ENCODE measurements at places on chromosomes 4 and X.

DNA sequence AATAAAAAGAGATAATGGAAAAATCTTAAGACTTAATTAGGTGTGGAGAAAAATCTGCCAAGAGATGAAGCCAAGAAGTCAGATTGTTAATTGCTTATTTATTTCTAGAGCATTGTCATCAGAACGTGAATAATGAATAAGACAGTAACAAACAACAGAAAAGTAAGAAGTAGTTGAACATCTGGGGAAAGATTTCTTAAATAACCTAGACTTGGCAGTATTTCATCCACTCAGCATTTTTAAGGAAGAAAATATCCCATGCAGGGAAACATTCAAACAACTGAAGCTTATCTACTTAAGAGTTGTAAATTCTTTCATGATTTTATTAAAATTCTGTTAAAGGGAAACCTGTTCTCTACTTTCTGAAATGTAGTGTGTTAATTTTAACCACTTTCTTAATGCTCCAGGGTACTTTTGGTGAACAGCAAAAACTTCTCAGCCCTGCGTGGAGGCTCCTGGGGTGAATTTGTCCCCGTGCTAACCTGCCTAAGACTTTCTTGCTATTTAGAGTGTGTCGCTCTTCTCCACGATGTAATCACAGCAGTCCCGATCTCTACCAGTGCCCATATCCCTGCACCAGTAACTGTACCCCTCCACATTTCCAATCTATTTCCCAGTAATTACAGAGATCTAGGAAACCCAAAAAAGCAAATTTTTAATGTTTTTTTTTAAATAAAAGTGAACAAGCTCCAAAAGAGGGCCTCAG, 124.6 kb downstream of the CORIN start:
- no peak for DNase-seq

- DNase-seq, result no peak
These were observed 219.1 kb upstream of the AMOT start for GRCh38 chrX:113059714-113060113.

- no peak for DNase-seq
These were observed 158.1 kb downstream of the DTHD1 start for GRCh38 chr4:36439556-36439955.

GRCh38 chrX:6718766-6719165, 183.8 kb upstream of the VCX3A start:
- no peak for DNase-seq

DNA sequence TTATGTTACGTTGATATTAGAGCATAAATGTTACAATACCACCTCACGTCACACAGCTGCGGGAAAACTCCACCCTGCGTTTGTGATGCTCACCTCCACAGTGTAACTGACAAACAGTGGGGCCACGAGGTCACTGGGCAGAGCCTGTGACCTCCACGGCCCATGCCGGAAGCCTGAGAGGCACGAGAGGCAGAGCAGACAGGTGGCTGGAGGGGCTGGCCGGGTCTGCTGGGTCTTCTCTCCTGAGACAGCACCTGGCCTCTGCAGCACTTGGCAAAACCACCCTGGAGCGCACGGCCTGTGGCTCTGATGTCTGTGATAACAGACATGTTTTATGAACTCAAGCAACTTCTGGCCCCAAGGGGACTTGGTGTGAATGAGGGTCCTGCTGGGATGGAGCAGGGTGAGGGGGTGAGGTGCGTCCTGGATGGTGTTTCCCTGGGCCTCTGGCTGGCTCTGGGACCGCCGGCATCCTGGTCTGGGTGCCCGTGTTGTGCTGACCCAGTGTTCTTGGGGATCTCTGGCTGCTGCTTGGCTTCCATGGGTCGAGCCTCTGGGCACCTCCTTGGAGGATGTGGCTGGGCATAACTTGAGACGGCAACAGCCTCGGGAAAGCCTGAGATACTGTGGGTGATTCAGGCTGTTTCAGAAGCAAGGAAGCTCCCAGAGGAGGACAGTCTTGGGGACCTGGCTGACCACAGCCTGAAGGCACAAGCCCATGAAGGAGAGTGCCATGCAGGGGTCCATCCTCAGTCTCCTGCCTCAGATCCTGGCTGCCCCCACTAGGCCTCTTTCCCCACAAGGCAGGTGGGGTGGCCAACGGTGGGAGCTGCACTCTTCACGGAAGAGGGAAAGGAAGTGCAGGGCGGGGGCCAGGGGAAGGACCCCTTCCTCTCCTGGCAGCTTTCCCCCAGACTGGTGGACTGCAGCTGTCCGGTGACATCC, 19.7 kb downstream of the RNF212 start:
- DNase-seq, result no peak

GRCh38 chr4:183790661-183791060, 114.4 kb upstream of the STOX2 start:
- no peak for DNase-seq

DNA sequence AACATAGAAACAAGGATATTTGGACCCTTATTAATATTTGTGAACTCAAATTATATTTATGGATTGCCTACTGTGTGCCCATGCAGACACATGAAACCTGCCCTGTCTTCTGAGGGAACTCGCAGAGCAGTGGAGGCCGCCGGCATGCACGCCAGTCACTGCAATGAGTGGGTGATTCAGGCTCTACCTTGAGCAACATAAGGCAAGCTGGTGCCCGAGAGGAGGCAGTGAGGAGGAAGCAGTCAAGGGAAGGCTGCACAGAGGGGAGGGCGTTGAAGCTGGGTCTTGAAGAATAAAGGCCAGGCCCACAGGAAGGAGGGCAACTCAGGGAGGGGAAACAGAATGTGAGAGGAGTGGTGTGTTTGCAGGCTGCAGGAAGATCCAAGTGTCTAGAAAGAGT, 52.8 kb downstream of the PPEF2 start:
- DNase-seq, result no peak

DNA sequence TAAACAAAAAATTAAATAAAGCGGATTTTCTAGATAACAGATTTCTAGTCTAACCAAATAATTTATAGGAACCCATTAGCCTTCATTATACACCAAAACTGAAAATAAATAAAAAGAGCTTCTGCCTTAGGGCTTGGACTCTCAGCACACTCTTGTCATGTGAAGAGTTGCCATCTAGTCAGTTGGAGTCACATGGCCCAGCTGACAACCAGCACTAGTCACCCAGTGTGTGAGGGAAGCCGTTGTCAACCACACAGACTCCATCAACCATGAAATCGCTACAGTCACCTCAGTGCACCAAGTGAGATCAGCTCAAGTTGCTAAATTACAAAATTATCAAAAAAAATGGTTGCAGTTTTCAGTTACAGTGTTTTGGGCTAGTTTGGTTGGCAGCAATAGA, 470.0 kb downstream of the GASK1B start:
- DNase-seq, result no peak

DNA sequence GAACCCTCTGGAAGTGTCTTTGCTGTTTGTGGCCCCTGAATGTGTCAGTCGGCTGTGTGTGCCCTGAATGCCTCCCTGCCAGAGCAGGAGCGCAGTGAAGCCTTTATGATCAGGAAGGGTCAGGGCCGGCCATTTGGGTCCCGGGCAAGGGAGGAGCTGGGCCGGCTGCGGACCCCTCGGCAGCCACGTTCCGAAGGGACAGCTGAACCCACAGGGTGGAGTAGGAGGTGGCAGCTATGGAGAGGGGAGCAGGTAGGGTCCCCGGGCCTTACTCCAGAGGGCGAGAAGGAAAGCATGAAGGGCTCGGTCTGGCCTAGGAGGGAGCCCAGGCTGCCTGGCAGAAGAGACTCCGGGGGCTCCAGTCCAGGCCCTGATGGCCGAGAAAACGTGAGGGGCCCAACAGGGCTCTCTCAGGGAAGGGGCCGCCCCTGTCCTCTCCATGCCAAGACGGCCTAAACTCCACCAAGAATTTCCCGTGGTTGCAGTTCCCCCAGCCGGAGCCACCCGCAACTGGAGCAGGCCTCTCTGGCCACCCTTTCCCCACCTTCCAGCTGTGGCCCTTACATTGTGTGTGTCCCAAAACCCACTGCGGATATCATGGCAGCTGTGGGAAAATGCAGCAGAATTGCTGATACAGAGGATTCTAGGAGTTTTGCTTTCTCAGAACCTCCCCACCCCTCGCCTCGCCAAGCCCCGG, 182.2 kb upstream of the STK26 start:
- no peak for DNase-seq

- no peak for DNase-seq
These were observed 34.6 kb downstream of the LNX1 start for GRCh38 chr4:53556651-53557050.

DNA sequence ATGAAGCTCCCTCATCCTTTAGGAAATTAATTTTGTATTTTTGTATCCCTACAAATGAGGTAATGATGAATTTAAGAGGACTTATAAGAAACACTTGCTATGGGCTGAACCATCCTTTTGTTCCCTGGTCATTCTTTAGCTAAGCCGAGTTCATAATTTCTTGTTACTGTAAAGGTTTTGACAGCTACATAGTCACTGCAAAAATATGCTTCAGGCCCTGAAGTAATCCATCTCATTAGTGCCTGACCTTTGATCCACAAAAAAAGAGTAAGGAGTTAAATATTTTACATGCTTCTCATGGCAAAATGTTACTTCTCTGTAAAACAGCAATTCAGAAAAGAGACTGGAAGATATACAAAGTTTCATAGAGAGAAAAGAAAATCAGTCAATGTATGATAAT, 290.6 kb upstream of the SLIT2 start:
- DNase-seq, result no peak

DNA sequence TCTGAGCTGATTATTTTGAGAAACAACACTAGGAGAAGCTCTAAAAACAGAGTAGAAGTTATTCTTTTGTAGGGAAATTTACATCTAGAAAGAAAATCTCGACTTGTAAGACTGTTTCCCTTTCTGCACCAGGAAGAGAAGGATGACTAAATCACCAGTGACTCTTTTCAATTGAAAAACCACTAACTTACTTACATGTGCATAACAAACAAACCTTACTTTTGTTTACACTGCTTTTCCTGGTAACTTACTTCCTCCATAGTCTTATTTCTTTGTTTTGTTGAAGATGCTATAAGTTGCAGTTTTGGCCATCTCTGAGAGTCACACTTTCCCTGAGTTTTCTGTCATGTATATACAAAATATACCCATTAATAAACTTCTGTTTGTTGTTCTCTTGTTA, 293.6 kb upstream of the FAT4 start:
- no peak for DNase-seq

GRCh38 chr4:127772769-127773671, 9.1 kb upstream of the HSPA4L start:
- no peak for DNase-seq

DNA sequence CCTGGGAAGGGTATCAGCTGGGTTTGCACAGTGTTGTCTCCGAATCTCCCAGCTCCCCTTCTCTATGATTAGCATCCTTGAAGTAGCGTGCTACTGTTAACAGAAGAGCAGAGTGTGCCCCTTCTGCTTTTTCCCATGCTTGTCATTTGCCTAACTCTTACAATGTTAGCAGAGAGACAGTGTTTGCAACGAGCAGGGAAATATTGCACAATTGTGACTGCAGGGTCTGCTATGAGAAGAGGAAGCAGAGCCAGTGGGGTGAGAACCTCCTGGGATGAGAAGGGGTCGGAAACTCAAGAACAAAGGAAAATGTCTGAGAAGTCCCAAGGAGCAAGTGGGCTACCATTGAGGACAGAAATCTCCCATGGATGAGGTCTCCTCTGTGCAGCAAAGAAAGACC, 7.8 kb upstream of the CHRNA9 start:
- DNase-seq, result no peak

- DNase-seq, result peak; percentile 17
These were observed 62.3 kb upstream of the PDE5A start for GRCh38 chr4:119690871-119691270.

DNA sequence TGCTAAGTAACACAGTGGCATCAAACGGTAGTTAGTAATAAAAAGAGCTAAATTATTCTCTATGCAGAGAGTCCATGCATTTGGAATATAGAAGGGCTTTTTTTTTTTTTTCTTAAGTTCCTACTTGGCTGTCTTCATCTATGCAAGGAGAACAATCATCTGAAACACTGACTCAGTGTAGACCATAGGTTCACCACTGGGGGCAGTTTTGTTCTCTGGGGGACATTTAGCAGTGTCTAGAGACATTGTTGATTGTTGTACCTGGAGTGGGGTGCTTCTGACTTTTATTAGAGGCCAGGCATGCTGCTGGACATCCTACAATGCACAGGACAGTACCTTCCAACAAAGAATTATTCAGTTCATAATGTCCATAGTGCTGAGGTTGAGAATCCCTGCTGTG, 41.2 kb downstream of the TMA16 start:
- DNase-seq, result no peak

- DNase-seq, result no peak
These were observed 108.7 kb upstream of the TTC29 start for GRCh38 chr4:147054228-147054872.

- DNase-seq, result no peak
These were observed 755.5 kb downstream of the STIM2 start for GRCh38 chr4:27616166-27616565.

DNA sequence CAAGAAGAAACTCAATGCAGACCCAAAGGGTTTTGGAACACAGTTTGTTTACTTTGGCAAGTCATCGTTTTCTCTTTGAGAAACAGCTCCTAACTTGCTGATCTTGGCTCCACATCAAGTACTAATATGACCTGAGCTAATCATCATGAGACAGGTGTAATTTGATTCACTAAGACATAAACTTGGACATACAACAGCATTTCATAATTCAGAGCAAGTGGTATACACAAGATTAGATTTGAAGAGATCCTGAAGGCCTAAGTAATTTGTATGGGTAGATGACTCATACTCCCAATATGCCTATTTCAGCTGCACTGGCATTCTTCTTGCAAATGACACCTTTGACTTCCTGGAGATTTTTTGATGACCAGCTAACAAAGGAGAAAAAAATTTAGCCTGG, 1521.7 kb downstream of the RPA4 start:
- DNase-seq, result no peak

DNA sequence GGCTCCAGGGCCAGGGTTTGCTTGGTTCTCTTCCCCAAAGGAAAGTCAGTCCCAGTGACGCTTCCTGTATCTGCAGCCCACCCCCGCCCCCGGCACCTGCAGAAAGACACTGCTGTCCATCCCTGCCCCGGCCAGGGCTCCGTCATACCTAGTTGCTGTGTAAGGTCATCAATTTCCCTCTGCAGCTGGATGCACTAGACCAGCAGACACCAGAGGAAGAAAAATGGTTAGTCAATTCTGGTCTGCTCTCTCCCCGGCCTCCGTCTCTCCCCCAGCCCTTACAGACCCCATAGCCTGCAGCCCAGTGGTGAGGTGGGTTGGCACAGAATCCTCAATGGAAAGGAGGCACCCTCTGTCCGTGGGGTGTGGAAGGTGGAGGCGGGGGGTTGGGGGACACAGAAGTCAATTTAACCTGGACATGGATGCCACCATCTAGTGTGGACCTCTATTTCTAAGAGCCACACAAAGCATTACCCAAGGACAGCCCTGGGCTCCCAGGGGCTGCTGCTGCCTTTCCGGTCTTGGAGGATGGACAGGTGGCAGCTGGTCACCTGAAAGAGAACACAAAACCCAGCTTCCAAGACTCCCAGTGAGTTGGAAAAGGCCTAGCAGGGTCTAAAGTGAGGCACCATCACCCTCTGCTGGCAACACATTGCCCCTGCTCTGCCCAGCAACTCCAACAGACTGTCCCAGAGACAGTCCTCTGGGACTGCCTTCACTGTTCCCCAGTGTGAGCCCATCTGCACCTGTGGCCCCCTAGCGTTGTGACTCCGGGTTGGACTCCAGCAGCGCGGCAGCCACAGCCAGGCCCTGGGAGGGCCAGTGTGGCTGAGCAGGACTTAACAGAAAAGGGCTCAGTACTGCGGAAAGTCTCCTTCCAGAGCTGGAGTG, 40.2 kb upstream of the NHSL2 start:
- DNase-seq, result no peak

Data from T-helper 2 cell (primary cell).